ENCODE measurements at places on chromosomes 16 and 17.
A peak's percentile ranks its signal among the peaks of the same experiment; 100 is the strongest.

- no peak overlapping the region for H3K4me3 ChIP-seq
- no peaks in the 10 kb centered on the region for H3K36me3 ChIP-seq
- H3K27ac ChIP-seq = peak overlapping the region; percentile 61
- H3K27me3 ChIP-seq = no peaks in the 10 kb centered on the region
- peak; percentile 43 for DNase-seq
- H3K4me1 ChIP-seq = peaks cover 14% of the 10 kb centered on the region
Observed at GRCh38 chr16:1543085-1543896, 9.8 kb downstream of the TMEM204 start.

DNA sequence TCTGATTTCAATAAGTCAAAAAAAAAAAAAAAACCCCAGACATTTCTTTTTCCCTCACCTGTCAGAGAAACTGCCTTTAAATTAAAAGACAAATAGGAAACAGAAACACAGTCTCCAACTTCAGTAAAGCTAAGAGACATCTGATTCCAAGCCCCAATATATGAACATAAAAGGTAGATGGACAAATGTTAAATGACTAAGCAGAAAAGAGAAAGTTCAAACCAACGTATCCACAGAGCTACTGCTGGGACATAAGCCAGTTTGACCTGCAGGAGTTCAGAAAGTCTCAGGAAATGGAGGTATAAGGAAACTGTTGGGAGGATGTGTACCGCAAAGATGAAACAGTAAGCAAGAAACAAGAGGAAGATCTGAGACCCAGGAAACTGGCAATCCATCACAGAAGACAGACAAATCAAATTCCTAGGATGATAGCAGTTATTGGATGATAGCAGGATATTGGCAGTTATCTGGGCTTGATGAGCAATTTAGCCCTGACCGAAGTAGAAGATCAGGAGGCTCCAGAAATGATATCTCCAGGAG is 135.0 kb downstream of the BRIP1 start:
- H3K36me3 ChIP-seq = no peaks in the 10 kb centered on the region
- no peak overlapping the region for H3K27ac ChIP-seq
- H3K27me3 ChIP-seq = no peaks in the 10 kb centered on the region
- H3K4me3 ChIP-seq = no peak overlapping the region

GRCh38 chr16:12639044-12639443 is 164.6 kb downstream of the CPPED1 start:
- no peak overlapping the region for H3K27ac ChIP-seq
- H3K36me3 ChIP-seq = no peaks in the 10 kb centered on the region
- no peak overlapping the region for H3K4me3 ChIP-seq

- no peaks in the 10 kb centered on the region for H3K36me3 ChIP-seq
- H3K4me3 ChIP-seq = no peak overlapping the region
- no peaks in the 10 kb centered on the region for H3K27me3 ChIP-seq
- H3K4me1 ChIP-seq = peaks cover 31% of the 10 kb centered on the region
Observed at GRCh38 chr17:19719355-19720209, 3.2 kb upstream of the SLC47A2 start.

GRCh38 chr16:75620326-75621169 is 2.5 kb downstream of the ADAT1 start:
- H3K4me3 ChIP-seq = no peak overlapping the region
- H3K27me3 ChIP-seq = no peaks in the 10 kb centered on the region
- DNase-seq = peak; percentile 14
- peaks cover 6% of the 10 kb centered on the region for H3K36me3 ChIP-seq
- H3K27ac ChIP-seq = no peak overlapping the region

DNA sequence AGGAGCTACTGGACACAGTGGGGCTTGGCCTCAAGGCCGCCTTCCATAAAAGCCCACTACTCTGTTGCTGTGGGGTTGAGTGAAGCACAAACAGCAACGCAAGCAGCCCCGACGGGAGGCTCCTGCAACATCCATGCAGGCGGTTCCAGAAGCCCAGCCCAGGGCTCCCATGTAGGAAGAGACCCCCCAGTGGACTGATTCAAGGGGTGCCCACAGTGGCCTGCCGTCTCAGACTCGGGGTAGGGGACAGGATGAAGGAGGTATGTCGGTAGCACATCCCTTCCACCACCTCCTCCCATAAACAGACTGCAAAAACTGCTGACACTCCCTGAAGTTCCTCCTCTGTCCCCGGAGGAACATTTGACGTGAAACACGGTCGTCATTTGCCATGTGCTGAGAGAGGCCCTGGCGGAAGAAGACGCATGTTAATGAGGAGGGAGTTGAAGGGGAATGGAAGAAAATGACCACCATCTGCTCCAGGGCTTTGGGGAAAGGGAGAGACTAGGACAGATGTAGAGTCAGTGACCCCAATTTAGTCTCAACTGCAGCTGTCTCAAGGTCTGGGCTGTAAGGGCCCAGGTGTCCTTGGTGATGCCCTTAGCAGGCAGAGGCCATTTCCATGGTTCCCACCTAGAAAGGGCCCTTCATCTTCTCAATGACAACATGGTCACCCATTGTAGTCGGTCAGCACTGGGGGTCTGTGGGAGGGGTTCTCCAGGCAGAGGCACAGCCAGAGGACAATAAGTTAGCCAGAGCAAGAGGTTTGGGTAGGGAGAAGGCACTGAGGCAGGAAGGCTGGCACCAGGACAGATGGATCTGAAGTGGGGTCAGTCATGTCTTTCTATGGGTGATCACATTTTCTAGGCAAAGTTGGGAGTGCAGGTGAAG is 200.6 kb downstream of the CPPED1 start:
- H3K36me3 ChIP-seq = no peaks in the 10 kb centered on the region
- H3K4me1 ChIP-seq = no peaks in the 10 kb centered on the region
- no peak overlapping the region for H3K4me3 ChIP-seq
- H3K27ac ChIP-seq = no peak overlapping the region
- no peaks in the 10 kb centered on the region for H3K27me3 ChIP-seq
- DNase-seq = no peak

DNA sequence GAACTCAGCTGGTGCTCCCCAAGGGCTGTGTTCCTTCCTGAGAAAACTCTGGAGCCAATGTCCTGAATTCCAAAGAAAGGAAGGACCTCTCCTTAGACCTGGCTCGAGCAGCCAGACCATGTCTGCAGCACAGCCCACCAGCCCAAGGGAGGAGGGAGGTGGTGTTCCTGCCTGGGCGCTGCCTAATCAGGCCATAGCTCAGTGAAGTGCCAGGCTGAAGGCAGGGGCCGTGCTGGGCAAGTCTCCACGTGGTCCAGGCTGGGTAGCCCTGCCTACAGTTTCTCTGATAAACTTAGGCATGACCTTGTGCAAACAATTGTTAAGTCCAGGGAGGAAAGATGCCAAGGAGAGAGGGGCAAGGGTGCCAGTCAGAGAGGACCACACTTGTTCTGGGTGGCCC is 76.8 kb downstream of the MPRIP start:
- H3K4me3 ChIP-seq = no peak overlapping the region
- H3K4me1 ChIP-seq = peaks cover 45% of the 10 kb centered on the region
- no peaks in the 10 kb centered on the region for H3K27me3 ChIP-seq
- peak; percentile 39 for DNase-seq
- no peaks in the 10 kb centered on the region for H3K36me3 ChIP-seq

Data from transverse colon (tissue), 4 donors.